ENCODE measurements at places on chromosomes 1 and 21.

DNA sequence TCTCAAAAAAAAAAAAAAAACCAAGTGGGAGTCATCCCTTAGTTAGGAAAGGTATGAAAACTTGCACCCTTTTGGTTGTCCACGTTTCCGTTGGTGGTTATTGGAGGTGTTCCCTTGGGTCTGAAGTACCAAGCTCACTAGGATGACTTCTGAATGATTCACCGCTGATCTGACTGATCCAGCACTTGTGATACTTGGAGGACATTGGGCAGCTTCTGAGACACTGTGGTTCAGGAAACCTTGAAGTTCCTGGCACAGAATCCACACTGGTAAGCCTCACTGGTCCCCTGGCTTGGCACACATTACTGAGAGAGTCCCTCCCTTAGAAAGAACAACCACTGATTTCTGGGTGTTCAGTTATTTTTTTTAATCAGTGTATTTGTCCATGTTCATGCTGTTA lies 91.9 kb downstream of the RYR2 start:
- DNase-seq: no peak

GRCh38 chr1:71944006-71944405 lies 338.3 kb downstream of the NEGR1 start:
- no peak for DNase-seq

DNA sequence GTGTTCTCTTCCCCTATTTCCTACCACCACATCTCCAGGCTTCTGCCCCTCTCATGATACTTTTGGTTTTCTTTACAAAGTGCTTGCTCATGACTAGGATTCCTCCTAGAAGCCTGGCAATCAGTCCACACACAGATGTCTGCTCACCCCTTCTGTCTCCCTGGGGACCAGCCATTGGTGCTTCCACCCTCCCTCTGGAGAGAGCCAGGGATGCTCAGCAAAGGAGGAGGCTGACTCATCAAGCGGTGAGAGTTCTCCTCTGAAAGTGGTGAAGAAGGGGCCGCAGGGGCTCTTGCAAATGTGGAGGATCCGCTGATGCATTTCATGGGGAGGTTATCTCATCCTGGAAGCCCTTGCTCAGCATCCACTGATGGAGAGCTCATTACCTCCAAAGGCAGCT lies 14.5 kb downstream of the NT5C1A start:
- no peak for DNase-seq

DNA sequence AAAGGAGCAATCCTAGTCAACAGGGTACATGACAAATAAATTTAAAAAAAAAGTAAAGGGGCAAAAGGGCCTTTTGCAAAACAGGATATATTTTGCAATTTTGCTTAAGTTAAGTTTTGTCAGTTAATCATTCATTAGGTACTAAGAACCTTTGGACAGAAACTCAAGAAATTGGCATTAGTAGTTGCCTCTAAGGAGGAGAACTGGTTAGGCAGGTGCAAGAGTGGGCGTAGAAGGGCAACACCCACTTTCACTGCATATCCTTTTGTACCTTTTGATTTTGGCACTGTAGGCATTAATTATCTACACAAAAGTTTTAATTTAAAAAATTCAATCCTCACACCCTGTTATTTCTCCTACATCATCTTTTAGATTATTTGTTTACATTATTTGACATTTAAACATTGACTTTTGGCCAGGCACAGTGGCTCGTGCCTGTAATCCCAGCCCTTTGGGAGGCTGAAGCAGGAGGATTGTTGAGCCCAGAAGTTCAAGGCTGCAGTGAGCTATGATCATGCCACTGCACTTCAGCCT lies 4.3 kb downstream of the DDAH1 start:
- no peak for DNase-seq

All from astrocyte of the hippocampus (primary cell).